ENCODE measurements at places on chromosomes 5 and 9.

DNA sequence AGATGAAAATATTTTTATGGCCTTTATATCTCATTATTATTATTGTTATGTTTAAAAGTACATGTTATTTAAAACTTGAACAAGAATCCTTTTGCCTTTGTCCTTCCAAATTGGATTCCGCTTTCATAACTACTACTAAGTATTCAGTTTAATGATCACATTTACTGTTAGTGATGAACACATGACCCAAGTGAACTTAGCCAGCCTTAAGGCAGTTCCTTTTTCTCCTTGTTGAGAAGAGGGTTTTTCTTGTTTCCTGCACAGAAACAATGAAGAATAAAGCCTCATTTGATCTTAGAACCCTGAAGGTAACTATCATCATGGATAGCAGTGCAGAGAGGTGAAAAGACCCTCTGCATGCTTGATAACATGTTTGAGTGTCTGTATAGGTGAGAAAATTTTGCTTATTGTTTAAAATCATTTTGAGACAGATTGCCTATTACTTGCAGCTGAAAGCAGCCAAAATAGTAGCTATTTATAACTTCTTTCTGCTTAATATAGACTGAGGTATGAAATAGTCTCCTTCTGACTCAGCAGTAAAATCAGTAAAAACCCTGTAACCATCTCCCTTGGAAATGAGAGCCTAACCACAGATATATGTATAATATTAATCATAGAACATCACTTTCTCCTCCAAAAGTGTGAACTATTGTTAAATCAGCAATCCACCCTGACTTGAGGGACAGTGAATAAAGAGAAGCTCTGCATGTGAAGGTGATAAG, 266.2 kb downstream of the SPATA31D1 start:
- peak; percentile 13 for DNase-seq

DNA sequence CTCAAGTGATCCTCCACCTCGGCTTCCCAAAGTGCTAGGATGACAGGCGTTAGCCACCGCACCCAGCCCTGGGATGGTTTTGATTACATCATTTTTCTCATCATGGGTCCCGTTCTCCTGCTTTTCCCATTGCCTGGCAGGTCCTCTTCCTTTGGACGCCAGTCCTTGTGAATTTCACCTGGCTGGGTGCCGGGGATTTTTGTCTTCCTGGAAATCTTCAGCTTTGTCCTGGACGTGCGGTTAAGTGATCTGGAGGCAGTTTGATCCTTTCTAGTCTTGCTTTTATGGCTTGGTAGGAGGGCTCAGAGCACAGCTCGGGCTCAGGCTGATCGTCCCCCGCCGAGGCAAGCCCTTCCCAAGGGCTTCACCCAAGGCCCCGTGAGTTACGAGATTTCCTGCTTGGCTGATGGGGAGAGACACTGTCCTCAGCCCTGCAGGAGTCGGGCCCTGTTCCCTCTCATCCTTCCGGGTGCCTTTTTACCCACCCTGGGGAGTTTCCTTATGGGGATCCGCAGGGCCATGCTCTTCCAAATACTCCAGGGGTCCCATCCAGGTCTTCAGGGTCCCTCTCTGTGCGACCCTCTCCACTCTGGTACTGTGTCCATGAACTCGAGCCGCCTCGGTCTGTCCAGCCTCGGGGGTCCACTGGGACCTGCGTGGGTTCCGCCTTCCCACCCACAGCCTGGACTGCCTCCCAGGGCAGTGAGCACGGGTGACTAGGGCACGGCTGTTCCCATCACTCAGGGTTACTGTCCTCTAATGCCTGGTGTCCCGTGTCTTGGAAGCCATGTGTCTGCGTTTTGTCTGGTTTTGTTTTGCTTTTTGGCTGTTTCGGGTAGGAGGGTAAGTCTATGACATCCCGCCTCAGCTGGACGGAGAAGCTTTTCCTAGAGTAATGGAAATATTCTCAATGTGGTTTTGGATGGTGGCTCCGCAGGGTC, 22.3 kb upstream of the EGFL7 start:
- no peak for DNase-seq

DNA sequence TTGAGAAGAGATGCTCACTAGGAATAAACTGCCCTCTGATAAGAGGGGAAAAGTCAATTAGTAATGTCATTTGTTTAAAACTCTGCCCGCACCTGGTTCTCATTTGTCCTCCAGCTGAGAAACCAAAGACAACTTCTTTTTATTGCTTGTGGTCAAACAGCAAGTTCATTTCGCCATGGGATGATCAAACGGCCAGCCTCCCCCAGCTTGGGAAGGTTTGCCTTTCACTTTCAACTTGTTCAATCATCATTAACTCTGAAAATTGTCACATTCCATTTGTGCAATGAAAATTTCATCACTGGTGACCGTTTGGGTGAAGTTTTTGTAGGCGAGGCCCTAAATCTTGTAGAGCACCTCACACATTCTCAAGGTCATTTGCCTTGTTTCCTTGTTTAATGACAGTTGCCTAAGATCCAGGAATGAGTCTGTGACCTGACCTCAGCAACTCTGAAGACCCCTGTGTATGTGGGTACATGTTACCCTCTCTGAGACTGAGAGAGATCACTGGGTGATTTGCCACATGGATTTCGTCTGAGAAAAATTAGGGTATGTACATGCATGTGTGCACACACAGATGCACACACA, 117.7 kb downstream of the MARCHF3 start:
- DNase-seq, result no peak

DNA sequence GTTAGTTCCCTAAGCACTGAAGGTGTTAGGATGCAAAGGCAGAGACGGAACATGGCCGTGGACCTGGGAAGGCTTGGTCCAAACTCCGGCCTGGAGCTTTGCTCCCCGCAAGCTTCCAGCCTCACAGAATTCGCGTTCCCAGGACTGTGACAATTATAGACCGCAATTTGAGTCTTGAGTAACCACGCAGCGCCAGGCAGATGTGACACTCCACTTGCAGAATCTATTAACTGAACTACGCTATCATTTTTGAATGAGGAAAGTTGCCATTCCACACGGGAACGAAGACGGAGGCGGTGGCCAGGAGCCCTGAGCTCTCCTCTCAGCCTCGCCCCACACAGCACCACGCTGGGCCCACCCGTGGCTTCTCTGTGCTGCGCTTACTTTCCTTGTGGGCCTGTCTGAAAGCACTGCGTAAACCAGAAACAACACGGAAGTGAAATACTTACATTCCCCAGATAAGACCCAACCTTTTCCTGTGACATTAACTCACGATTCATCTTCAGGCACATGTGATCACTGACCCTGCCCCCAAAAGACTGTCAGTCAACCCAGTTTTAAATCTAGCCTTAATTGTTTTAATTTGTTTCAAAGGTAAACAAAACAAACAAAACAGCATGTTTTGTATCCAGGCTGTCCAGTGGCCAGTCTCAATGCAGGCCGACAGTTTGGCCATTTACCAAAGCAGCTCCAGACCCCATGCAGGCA, 16.1 kb upstream of the COL5A1 start:
- DNase-seq, result no peak

- no peak for DNase-seq
Measured at GRCh38 chr5:45109636-45110035, 300.9 kb downstream of the MRPS30 start.

- DNase-seq, result no peak
Measured at GRCh38 chr9:18405240-18405639, 68.7 kb upstream of the ADAMTSL1 start.

DNA sequence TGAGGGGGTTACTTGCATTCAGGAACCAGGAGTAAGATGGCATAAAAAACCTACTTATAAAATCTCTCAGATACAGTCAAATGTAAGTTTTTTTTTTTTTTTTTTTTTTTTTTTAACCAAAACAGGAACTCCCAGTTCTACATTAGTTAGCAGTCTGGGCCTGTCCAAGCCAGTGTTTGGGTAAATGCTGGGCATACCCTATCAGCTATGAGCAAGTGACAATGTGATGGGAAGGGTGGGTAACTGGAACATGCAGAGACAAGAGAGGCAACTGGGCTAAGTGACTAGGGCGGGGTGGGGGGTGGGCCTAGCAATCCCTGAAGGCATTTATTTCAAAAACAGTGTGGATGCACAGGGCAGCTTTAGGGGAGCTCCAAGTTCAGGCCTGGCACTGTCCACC, 2.3 kb downstream of the NMRK1 start:
- no peak for DNase-seq

All from COLO829 (cell line).